ENCODE measurements at places on chromosomes 13 and 19.

DNA sequence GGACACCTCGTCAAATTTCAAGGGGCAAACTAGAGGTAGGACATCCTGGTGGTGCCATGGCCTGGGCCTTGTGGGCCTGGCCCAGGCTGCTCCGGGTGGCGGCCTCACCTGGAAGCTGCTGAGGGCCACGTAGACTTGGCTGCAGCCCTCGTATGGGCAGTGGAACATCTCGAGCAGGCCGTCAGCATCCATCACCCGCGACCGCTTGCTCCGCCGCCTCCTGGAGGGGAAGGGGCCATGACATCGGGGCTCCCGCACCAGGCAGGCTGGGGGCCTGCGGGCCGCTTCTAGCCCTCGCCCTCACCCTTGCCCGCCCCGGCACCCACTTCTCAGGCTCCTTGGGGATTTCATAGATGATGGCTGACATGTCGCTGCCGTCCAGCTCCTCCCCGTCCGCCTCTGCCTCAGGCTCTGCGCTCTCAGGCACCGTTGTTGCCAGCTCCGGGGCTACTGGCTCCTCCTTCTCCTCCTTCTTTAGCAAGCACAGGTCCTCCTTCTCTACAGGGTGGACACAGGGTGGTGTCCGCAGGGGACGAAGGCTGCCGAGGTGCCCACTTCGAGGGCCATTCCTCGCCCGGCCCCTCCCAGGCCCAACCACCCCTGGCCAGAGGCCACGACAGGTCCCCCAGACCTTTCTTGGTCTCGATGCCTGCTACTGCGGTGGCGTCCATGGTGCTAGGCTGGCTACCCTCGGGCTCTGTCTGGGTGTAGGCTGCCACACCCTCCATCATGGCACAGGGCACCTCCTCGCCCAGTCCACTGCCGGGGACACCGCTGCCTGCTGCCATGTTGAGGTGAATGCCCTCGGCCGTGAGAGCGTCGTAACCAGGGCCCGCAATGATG lies 6.0 kb upstream of the ELAVL3 start:
- DNase-seq = no peak

GRCh38 chr19:1325568-1326294 lies 40.1 kb downstream of the EFNA2 start:
- DNase-seq = no peak

GRCh38 chr13:102589301-102589822 lies 7.4 kb upstream of the TPP2 start:
- no peak for DNase-seq

DNA sequence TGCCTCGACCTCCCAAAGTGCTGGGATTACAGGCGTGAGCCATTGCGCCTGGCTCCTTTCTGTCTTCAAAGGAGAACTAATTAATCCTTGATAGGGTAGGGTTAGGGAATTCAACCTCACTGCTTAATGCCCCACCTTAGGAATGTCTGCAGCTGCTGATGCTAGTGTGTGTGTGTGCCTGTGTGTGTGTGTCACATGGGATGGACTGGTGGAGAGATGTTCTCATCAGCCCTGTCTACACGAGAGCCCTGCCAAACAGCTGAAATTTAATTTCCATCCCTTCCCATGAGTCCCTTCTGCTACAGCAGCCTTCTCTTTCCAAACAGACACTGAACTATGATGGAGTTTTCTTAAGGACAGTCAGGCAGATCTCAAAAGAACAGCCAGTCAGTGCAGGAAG lies 46.5 kb upstream of the CLDN10 start:
- no peak for DNase-seq

GRCh38 chr19:18408053-18408476 lies 10.6 kb upstream of the LRRC25 start:
- DNase-seq = no peak

Measured in stimulated activated CD8-positive, alpha-beta memory T cell treated with anti-CD3 and anti-CD28 coated beads, Interleukin-4, amount 100 ng/mL, for 1 hour (primary cell).